ENCODE measurements at places on chromosomes 2 and 18.

- no peak for DNase-seq
Observed at GRCh38 chr2:43537137-43537536, 58.7 kb downstream of the THADA start.

DNA sequence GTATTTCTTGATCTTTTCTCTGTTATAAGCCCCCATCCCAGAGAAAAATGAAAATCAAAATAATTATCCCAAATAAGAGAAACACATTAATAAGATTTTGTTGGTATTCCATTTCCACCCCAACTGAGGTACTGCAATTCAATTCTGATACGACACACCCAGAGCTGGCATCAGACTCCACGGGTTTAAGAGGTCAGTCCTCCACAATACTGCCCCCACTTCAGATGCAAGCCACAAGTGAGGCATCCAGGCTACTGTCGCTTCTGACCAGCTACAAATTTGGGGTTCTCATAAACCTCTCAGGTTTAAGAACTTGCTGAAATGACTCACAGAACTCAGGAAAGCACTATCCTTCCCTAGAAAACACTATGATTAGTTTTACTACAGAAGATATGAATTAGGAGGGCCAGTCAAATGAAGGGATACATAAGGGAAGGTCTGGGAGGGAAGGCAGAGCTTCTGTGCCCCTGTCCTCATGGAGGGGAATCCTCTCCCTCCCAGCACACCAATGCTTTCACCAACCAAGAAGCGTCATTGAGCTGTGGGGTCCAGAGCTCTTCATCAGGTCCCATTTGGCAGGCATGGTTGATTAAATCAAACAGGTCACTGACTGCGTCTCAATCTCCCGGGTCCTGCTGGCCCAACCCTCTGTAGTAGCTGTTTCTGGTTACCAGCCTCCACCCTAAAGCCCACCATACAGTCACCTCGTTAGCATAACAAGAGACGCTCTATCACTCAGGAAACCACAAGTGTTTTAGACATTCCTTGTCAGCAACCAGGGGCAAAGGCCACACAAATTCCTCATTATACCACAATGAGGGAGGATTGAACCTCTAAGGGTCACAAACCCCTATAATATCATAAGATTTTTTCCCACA lies 46.2 kb downstream of the IWS1 start:
- DNase-seq, result no peak

- DNase-seq, result no peak
Observed at GRCh38 chr2:235390108-235390815, 103.6 kb upstream of the AGAP1 start.

DNA sequence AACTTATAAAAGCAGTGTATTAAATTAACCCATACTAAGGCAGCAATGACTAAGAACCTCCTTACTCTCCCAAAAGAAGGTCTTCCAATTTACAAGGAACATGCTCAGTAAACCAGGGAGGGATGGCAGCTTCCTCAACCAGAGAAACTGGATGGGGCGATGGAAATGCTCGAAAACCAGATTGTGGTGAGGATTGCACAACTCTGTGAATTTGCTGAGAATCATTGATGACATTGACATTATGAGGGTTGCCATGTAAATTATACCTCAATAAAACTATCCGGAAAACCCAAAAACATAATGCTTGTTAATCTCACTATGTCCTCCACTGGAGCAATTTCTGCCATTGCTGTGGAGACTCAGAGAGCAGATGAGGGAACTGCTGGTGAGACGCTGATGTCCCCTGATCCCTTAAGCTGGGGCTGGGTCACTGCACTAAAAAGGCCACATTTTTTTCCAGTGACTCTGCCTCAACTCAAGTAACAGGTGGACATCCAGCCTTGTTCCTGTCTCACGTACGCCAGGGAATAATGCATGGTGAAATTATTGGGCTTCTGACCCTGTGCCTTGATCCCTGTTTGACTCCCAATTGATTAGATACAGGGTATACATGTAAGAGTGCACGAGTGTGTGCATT lies 288.3 kb downstream of the CYP26B1 start:
- DNase-seq, result no peak

DNA sequence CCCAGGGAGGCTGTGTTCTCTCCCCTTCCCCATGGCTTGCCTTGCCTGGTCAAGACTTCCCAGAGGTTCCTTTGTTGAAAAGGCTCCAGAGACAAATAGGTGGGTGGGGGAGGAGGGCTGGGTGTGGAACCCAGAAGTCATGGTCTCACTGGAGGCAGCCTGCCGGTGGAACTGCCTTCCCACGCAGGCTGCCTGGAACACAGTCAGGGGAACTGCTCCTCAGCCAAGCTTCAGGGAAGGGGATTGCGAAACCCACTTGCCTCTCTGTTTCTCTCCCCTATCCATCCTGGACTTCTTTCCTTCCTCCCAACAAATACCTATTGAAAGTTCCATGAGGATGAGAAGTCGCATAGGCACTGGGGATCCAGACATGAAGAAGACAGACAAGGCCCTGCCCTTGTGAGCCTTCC lies 31.6 kb downstream of the MARCO start:
- no peak for DNase-seq

DNA sequence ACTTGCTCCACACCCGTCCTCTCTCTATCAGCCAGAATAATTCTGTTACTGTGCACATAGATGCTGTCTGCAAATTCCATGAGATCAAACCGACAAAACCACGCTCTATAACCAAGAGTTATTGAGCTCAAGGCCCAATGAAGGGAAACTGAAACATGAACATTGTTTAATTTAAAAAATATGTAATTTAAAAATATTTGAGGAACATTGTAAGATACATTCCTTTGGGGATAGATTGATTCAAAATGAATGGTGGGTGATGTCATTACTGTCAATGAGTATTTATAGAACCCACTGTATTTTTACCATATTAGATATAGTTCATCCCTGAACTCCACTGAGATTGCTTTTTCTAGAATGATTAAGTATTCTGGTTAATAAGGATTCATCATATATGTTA lies 50.4 kb downstream of the NCKAP5 start:
- no peak for DNase-seq

GRCh38 chr2:200747668-200748618 lies 63.8 kb upstream of the BZW1 start:
- no peak for DNase-seq

DNA sequence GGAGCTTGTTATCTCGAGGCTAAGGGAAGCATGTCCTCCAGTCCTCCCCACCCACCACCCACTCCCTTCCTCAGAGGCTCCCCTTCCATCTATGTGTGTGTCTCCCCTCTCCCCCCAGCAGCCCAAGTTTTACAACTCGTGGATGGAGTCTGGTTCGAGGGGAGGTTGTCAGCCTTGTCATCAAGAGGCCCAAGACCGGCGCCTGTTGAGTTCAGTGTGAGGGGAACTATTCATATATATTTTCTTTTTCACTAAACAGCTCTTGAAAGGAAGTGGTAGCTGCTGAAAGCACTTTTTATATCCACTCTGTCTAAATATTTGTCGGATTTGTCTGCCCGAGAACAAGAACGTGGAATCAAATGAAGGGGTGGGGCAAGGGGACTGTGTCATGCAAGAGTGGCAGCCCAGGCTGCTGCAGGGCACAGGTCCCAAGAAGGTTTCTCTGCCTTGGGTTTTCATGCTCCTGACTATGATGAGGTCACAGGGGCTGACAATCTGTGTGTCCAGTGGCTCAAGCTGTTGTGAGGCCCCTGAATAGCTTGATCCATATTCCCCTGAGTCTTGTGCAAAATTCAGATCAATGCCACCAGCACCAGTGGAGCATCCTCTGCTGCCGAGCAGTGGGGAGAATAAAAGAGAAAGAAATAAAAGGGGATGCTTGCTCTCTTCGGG lies 35.0 kb downstream of the NRP2 start:
- DNase-seq, result no peak

DNA sequence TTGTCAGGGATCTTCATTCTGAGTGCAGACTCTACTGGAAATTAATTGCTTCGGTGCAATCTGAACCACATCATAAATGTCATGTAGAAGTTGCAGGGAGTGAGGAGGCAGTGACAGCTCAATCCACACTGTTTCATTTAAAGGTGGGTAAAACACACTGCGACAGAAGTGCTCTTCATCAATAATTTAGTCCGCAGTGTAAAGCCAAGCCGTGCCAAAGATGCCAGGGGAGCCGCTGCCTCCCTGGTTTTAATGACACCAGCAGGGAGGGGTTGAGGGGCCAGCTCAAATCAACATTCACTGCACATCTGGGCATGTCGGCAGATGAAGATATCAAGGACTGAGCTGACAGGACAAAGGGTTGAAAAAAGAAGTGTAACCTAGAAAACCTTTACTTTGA lies 305.7 kb upstream of the VRK2 start:
- peak; percentile 79 for DNase-seq

DNA sequence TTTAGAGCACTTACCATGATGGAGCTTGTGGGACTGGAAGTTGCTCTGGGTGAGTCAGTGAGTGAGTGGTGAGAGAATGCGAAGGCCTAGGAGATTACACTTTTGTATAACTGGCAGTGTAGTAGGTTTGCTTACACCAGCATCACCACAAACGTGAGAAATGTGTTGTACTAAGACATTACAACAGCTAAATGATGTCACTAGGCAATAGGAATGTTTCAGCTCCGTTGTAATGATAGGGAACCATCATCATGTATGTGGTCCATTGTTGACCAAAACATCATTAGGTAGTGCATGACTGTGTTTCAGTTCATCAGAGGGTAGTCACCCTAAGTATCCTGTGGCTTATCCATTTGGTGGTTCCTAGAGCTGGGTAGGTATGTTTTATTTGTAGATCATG lies 11.9 kb downstream of the ZNF407 start:
- no peak for DNase-seq

All from brain (organoid and tissue), 16 donors.